ENCODE measurements at places on chromosomes 3 and 15.
A peak's percentile ranks its signal among the peaks of the same experiment; 100 is the strongest.

DNA sequence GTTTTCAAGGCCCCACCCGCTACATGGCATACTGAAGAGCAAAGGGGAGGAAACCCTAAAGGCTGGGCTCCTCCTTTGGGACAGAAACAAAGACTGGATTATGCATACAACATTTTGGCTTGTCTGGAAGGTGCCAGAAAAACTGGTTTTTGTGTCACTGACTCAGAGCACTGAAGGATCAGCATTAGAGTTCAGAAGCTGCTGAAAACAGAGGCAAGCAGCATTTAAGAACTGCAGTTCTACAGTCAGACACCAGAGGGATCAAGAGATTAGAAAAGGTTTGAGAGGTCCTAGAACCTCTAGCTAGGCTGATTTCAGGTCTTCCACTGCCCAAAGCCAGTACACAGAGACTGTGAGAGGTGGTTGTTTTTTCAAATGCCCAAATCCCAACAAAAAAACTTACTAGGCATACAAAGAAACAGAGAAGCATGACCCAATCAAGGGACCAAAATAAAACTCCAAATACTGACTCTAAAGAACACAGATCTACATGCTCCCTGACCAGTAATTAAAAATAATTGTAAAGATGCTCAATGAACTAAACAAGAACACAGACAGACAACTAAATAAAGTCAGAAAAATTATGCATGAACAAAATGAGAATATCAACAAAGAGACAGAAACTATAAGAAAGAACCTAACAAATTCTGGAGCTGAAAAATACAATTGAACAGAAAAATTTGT is 91.2 kb downstream of the SENP2 start:
- peak; percentile 20 for DNase-seq

DNA sequence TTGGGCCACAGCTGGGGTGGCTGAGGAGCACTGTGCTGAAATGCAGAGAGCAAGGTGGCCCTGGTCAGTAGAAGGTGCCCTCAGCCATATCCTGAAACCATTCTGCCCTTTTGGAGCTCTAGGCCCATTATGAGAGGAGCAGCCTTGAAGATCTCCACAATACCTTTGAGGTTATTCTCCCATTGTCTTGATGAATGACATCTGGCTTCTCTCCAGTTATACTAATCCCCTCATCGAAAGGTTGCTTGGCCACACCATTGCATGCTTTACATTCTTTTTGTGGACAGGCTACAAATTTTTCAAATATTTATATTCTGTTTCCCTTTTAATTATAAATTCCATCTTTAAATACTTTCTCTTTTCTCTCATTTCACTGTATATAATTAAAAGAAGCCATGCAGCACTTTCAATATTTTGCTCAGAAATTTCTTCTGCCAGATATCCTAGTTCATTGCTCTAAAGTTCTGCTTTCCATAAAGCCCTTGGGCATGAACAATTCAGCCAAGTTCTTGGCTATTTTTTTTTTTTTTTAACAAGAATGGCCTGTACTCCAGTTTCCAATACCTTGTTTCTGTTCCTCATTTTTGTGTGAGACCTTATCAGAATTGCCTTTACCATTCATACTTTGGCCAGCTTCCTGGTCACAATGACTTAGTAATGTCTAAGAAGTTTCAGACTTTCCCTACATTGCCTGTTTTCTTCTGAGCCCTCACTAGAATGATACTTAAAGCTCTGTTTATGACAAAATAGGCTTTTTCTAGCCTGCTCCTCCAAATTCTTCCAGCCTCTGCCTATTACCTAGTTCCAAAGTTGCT is 138.9 kb upstream of the SGO1 start:
- no peak for DNase-seq

GRCh38 chr3:150521463-150521862 is 24.8 kb downstream of the SERP1 start:
- no peak for DNase-seq

GRCh38 chr15:26129852-26130251 is 266.7 kb upstream of the ATP10A start:
- no peak for DNase-seq

GRCh38 chr3:175741951-175742350 is 882.8 kb downstream of the NAALADL2 start:
- DNase-seq = no peak

GRCh38 chr15:68352401-68353062 is 75.0 kb downstream of the FEM1B start:
- no peak for DNase-seq

- no peak for DNase-seq
Measured at GRCh38 chr15:58842713-58843396, 71.8 kb downstream of the MINDY2 start.

DNA sequence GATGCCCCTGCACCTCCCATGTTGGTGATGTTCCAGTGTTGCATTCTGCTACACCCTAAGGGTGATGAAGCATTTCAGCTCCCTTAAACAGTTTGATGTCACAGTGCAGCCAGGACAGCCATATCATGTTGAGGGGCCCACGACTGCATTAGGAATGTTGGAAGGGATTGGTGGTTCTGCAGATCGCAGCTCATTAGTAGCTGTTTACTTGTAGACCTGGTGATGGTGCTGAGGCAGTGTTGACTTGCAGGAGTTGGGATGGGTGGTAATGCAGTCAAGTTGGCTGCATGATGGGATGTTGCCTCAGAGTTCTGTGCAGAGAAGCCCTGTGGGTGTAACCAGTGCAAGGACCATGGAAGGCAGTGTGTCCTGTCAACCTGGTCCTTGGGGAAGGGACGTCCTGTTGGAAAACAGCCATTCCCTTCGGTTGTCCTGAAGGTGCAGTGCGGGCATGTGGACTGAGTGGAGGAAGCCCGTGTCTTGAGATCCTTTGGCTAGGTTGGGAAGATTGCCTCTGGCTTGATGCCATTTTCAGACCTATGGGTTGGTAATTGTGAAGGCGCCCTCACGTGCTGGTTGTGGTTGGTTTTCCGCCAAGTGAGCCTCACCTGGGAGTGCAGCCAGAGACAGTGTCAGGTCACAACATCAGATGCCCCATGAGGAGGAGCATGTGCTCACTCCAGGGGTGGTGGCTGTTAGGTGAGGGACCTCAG is 100.7 kb downstream of the SNRPN start:
- DNase-seq = no peak

GRCh38 chr3:122033023-122033422 is 11.0 kb upstream of the ILDR1 start:
- DNase-seq = no peak

DNA sequence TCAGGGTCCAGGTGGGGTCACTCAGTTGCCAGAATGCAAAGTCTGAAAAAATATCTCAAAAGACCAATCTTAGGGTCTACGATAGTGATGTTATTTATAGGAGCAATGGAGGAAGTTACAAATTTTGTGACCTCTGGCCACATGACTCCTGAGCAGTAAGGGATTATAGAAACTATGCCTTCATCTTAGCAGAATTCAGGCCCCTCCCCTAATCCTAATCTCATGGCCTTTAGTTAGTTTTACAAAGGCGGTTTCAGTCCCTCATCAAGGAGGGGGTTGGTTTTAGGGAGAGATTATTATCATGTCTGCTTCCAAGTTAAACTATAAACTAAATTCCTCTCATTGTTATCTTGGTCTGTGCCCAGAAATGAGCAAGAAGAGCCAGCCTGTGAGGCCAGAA is 5.9 kb upstream of the DCP1A start:
- no peak for DNase-seq

GRCh38 chr15:85780225-85780985 is 14.3 kb downstream of the KLHL25 start:
- DNase-seq = no peak

DNA sequence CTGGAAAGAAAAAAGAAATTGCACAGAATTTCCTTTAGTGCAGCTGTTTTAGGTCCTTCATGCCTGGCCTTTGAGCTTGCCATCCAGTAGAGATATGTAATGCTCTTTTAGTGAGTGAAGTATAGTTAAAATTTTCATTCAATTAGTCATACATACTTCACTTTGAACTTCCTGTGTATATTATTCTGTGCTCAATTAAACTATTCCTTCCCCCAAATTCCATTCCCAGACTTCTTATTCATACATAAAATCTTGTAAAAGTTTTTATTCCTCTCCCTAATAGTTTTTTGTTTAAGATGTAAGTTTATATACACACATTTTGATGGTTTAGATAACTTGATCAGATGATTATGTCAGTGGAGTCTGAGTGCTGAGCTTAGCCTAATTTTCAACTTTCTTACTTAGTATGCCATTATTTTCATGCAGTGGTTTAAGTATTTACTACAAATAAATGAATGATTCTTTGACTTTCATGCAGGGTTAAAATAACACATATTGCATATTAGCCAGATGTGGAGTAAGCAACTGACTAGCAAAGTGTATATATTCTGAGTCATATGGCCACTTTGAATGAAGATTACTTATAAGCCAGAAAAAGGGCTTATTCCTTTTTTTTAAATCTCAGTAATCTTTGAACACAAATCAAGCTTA is 42.5 kb upstream of the ABHD10 start:
- no peak for DNase-seq

DNA sequence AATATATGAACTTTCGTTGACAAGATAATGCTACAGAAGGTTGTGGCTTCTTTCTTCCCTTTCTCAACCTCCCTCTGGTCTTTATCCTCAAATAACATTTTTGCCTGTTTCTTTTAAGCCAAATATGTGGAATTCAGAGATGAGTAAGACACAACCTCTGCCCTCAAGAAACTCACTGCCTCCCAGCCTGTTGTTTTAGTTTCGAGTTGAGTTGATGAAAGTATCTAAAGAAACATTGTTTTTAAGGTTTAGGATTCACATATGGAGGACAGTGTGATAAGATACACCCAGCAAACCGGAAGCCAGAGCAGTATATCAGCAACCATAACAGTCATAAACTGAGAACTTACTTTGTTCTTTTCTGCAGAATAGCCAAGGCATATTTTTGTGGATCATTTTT is 218.6 kb downstream of the THSD4 start:
- no peak for DNase-seq

DNA sequence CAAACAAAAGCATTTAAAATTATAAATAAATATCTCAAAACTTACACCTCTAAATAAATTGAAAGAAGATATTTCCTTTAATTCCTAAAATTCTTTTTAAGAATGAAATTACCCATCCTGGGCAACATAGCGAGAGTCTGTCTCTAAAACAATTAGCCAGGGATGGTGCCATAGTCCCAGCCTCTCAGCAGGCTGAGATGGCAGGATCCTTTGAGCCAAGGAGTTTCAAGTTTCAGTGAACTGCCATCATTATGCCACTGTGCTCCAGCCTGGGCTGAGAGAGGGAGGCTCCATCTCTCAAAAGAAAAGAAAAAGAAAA is 25.4 kb downstream of the AADAC start:
- no peak for DNase-seq

GRCh38 chr3:57048052-57048671 is 12.3 kb upstream of the SPATA12 start:
- peak; percentile 16 for DNase-seq

DNA sequence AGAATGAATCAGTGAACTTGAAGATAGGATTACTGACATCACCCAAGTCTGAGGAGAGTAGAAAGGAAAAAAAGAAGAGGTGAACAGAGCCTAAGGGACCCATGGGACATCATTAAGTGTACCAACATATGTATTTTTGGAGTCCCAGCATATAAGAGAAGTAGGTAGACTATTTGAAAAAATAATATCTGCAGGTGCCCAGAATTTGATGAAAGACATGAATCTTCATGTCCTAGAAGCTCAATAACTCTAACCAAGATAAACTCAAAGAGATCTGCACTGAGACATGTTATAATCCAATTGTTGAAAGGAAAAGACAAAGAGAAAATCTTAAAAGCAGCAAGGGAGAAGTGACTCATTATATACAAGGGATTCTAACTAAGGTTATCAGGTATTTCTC is 39.0 kb downstream of the SPESP1 start:
- no peak for DNase-seq

DNA sequence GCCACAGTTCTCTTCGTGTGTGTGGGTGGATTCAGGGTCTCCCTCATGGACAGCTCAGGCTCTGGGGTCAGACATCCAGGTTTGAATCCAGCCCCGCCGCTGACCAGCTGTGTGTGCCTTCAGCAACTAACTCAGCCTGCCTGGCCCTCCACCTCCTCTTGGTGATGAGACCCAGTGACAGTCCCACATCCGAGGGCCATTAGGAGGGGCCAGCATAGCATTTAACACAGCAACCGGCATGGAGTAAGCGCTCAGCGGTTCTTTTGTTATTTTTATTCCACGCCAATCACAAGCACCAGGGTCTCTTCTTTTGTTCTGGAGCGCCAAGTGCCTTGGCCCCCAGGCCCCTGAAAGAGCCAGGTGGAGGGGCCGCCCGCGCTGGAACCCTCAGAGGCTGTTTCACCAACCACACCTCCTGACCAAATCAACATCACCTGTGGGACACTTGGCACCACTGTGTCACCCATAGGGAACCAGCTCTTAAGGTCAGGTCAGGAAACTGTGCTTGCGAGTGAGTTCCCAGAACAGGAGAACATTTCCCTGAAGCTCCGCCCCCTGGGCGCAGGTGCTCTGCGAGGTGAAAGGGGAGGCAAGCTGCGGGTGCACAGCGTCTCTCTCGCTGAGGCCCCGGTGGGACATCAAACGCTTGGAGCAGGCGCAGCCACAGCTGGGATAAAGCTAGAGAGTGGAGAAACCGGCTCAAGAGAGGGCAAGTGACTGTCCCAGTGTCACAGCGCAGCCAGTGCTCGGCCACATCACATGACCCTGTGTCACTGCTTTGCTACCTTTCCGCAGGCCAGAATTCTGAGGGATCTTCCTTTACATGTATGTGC is 311.3 kb downstream of the UACA start:
- DNase-seq = no peak

Measured in WERI-Rb-1 (cell line).